ENCODE measurements at places on chromosomes 3 and 15.

DNA sequence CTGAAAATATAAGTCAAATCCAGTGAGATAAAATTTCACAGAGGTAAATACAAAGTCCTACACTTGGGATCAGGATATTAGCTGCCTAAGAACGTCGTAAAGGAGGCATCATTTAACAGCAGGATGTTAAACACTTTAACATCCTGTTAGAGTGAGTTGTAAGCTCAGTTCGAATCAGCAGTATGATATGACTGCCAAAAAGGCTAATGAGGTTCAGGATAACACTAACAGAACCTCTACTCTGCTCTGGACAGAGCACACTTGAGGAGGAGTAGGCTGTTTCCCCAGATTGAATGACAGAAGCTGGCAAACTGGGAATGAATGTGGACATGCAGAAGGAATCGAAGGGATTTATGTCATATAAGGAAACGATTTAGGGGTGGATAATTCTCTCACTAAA lies 227.1 kb upstream of the CD96 start:
- DNase-seq, result no peak

DNA sequence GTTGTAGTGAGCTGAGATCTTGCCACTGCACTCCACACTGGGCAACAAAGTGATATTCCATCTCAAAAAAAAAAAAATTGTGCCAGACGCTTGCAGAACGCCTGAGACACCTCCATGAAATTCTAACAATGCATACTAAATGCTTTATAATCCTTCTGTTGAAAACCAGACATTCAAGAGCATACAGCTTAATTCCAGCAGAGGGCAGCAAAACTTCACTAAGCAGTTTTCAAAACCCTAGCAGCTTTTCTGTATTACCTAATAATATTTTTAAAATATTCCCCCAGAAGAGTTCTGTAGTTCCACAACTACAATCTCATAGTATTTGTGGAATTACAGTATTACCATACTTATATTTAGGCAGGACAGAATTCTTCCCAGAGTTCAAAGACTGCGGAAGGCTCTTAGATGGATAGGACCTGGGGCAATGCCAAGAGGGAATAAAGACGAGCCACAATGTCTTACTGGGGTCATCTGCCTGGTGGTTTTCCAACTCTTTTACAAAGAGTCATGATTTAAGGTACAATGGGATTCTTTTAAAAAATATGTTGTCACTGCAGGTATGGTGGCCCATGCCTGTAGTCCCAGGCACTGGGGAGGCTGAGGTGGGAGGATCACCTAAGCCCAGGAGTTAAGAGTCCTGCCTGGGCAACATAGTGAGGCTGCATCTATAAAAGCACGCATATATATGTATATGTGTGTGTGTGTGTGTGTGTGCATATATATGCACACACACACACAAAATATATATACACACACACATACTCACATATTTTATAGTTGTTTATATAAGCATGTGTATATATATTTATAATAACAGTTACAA lies 19.6 kb upstream of the TASOR start:
- DNase-seq, result peak; percentile 28

DNA sequence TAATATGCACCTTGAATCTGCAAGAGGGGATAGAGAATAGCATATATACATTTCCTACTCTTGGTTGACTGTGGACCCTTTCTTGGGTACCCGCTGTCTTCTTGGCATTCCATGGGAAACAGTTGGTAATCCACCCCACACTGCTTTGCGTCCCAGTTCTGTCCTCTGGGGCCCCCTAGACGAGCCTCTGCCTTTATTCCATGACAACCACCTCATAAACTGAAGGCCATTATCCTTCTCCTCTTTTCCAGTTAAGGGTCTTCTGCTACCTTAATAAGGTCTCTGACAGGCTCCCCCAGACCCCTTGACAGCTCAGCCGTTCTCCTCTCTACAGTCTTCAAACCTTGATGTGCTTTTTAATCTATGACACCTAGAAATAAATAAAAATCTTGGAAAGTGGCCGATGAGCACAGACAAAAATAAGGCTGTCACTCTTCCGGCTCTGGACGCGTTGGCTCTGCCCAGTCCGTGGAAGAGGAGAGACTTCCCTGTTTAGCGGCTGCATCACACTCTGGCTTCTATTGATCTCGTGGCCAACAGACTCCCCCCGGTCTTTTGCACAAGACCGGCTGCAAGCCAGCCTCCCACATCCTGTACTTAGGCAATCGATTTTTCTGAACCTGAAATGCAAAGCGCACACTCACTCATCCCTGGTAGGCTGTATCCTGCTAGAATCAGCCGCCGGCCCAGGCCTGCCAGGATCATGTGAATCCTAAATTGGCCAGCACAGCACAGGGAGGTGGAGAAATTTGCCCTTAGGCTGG lies 251.0 kb upstream of the TLE3 start:
- DNase-seq, result no peak

DNA sequence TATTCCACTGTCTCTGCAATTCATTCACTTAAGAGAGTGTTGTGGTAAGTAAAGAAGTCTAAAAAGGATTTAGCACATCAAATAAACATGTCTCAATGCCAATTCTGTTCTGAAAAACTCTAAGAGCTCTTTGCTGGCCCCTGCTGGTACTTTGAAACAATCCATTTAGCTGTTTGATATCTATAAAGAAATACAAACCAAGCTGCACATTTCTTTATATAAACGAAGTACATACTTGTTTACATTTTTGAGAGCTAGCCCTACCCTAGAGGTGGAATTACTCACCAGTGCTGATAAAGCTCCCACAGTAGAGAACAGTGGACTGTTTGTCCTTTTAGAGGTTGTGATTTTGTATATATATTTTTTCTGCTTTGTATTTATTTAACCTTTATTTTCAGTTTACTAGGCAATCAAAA lies 75.5 kb downstream of the NEDD4 start:
- DNase-seq, result no peak

GRCh38 chr15:64858021-64858575 lies 16.4 kb downstream of the PLEKHO2 start:
- DNase-seq, result no peak

GRCh38 chr3:61877359-61878138 lies 316.2 kb downstream of the PTPRG start:
- no peak for DNase-seq

GRCh38 chr3:30231277-30232141 lies 374.9 kb upstream of the TGFBR2 start:
- DNase-seq, result no peak

GRCh38 chr3:55735976-55736375 lies 248.9 kb upstream of the WNT5A start:
- DNase-seq, result no peak

- DNase-seq, result peak; percentile 28
Observed at GRCh38 chr3:119508172-119508845, 10.0 kb downstream of the TIMMDC1 start.

- DNase-seq, result no peak
Observed at GRCh38 chr3:64798316-64798715, 110.5 kb upstream of the ADAMTS9 start.

GRCh38 chr3:129593230-129593594 lies 13.3 kb downstream of the PLXND1 start:
- no peak for DNase-seq

DNA sequence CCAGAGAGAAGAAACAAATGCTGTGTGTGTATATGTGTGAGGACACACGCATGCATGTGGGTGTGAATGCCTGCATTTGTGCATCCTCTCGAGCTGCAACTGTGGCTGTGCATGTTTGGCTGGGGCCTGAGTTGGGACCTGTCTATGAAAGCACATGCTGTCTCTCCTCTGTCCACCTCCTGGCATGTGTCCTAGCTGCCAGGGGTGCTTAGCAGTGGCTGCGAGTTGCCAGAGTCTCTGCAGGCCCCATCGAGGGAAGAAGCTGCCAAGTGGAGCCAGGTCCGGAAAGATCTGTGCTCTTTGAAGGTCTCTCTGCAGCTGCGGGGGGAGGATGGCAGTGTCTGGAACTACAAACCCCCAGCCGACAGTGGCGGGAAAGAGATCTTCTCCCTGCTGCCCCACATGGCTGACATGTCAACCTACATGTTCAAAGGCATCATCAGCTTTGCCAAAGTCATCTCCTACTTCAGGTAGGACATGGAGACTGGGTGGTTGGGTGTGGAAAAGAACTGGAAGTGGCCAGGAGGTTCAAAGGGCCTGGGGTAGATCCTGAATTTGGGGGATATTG lies 30.7 kb downstream of the NR1I2 start:
- DNase-seq, result no peak

- DNase-seq, result peak; percentile 90
Observed at GRCh38 chr3:52231502-52232278, 6.2 kb upstream of the TLR9 start.

- DNase-seq, result no peak
Observed at GRCh38 chr3:29164825-29165224, 116.0 kb upstream of the RBMS3 start.

- DNase-seq, result no peak
Observed at GRCh38 chr3:197132916-197133530, 103.4 kb upstream of the MELTF start.

GRCh38 chr3:59565125-59565524 lies 515.3 kb upstream of the CFAP20DC start:
- no peak for DNase-seq

DNA sequence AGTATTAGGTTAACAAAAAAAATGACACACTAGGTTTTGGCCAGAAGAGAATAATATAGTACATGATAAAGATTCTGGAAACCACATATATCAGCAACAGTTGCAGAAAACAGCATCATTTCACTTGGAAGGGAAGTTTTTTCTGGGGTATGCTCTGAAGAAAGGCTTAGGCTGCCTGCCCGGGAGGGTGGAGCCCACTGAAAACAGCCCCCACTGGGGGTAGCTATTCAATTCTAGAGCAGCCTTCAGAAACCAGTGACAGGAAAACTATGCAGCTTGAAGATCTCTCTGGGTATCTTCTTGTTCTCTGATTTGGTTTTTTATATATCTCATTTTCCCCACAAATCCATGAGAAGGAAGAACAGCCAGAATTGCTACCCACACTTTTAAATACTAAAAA lies 43.2 kb downstream of the ZMAT3 start:
- no peak for DNase-seq

DNA sequence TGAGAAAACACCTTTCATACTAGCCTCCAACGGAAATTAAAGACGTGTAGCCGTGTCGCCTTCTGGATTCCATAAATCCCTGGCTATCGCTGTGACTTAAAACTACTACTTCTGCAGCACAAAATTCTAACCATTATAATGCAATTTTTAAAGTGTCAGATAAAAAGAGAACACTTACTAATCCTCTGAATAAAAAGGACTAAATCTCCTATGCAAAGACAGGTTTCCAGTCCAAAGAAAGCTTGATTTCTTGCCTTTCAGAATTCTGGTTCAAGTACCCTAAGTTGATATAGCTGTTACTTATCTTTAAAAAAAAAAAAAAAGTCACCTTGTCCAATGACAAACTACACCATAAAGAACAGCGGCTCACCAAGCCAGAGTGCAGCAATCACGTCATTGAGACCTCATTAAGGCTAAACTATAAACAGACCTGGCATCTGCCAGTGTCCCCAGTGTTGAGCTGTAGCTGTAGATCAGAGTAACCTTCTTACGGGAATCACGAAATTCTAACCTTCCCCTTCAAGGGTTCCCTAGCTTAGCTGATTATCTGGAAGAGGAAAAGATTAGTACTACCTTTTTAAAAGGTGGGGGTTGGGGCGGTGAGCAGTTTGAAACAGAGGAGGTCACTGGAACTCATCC lies 2.2 kb downstream of the ABCC5 start:
- no peak for DNase-seq

- DNase-seq, result peak; percentile 20
Observed at GRCh38 chr15:58043192-58043903, 22.2 kb downstream of the ALDH1A2 start.

DNA sequence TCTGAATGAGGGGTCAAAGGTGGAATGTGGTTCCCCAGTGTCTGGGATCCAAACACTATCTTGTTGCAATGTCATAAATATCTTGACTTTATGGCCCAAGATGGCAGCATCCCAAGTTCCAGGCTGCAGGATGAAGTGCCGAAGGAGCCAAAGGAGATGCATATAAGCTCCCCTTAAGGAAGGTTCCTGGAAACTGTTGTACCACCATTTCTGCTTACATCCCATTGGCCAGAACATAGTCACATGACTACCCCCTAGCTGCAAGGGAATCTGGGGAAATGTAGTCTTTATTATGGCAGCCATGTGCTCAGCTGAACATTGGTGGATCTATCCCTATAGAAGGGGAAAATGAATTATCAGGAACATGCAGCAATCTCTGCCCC lies 54.3 kb downstream of the BDH1 start:
- DNase-seq, result no peak

DNA sequence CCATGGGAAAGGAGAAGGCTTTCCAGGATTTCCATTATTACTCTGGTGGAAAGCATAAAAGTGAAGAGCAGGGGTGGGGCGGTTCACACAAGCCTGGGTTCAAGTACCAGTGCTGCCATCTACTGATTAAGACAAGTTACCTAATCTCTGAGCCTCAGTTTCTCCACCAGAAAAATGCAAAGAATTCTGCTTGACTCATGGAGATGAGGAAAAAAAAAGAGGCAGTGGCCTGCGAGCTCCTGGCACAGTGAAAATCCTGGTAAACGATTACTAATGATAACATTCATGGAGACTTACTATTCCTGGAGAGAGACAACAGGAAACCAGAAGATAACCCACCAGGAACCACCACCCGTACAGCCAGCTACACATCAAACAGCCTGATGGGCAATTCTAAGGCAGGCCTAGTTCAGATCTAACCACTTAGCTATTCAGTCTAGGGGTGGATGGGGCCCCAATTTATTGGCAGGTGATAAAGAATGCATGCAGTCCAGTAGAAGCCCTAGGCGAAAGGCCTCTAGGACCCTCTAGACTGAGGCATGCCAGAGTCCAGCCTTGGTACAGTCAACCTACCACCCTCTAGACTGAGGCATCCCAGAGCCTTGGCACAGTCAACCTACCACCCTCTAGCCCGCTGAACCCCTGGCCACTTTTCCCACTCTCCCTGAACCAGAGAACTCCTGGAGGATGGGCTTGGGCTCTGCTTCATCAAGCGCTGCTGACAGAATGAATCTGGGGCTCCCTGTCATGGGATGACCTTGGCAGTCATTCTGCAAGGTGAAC lies 2.5 kb downstream of the AMOTL2 start:
- DNase-seq, result no peak

DNA sequence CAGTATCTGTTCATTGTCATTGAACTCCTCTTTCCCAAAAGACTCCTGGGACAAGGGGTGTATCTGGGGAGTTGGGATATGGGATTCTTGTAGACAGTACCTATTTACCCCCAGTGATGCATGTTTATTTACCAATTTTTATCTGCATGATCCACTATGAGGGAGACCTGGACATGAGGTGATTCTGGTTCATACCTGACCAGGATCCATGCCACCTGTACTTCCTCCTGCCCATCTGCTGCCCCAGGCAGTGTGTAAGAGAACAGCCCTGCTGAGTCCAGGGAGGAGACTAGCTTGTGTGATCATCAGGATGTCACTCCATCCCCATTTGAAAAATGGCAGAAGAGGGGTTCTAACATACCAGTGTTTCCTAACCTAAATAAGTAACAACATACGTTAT lies 3.1 kb upstream of the TPRG1 start:
- DNase-seq, result no peak

DNA sequence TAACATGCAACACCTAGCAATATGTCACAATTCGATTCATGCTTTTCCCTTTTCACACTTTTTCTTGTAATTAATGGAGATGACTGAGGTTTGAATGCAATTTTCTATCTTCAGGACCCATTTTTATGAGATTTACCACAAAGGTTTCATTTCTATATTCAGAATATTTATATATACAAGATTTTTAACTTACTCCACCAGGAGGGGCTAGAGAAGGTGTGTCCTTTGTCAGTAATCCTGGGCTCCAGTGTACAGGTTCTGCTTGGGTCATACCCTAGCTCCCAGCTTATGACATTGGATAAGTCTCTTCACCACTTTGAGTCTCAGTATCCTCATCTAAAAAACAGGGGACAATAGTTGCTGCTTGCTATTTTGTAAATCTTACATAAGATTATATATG lies 95.7 kb upstream of the SLC24A5 start:
- no peak for DNase-seq
